Substantia nigra (tissue), 51 donors: ENCODE measurements at places on chromosomes 2 and 18.

DNA sequence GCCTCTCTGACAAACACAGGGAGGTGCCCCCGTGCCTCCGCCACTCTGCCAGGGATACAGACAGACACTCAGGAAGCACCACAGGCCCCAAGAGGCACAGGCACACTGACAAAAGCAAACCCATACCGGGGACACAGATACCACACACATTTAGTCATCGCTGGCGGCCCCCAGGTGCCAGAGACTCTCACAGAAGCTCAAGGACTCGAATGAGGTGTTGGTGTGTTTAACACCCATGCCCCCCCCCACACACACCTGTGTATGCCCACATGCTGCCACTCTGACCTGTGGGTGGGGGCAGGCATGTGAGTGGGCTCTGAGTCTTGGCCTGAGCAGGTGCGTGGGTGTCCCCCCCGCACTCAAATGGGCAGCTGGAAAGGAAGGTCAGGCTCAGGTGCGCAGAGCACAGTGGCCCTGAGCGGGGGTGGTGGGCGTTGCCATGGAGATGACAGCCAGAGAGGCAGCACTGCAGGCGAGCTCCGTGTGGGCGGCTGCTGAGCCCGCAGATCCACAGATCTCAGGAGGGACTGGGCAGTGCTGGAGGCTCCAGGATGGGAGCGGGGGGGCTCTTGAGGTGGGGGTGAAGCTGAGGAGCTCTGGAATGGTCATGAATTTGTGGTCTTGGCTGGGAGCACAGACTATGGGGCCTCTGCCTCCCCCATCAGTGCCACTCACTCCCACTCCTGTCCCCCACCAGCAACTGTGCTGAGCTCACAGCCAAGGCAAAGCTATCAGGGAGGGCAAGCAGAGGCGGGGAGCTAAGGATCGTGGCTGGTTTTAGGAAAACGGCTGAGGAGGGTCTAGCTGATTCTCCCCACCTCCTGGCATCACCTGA lies 73.9 kb upstream of the TAF1B start:
- DNase-seq: no peak

GRCh38 chr2:53755121-53755520 lies 12.5 kb upstream of the CHAC2 start:
- DNase-seq: no peak

DNA sequence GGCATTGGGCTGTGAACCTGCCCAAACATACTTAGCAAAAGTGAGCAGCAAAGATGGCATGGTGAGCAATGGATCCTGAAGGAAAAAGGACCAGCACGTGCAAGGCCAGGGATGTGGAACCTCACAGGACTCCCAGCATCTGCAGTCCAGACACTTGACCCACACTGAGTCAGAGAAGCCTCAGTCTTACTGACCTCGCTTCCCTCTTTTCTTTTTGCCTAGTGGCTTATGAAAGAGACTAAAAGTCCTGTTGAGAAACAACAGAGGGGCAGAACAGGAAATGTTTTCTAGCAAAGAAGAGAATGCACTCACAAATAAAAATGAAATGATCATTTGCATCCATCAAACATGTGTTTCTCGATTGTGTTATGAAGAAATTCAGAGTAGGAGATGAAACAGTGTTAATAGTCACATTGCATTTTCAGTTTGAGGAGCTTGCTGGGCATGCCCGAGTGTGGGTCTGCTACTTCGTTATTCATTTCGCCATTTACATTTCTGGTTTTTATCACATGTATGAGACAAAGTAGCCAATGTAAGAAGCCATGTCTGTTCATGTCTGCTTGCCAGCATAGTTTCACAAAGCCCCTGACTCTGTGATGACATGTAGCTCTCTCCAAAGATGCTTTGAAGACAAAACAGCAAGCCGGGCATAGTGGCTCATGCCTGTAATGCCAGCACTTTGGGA lies 118.4 kb downstream of the INO80D start:
- no peak for DNase-seq

- peak; percentile 68 for DNase-seq
These were observed 2.4 kb upstream of the LPIN1 start for GRCh38 chr2:11743846-11744553.

GRCh38 chr18:80143881-80144280 lies 34.8 kb downstream of the ADNP2 start:
- DNase-seq: no peak

- no peak for DNase-seq
These were observed 91.5 kb downstream of the TPGS2 start for GRCh38 chr18:36737316-36737715.

DNA sequence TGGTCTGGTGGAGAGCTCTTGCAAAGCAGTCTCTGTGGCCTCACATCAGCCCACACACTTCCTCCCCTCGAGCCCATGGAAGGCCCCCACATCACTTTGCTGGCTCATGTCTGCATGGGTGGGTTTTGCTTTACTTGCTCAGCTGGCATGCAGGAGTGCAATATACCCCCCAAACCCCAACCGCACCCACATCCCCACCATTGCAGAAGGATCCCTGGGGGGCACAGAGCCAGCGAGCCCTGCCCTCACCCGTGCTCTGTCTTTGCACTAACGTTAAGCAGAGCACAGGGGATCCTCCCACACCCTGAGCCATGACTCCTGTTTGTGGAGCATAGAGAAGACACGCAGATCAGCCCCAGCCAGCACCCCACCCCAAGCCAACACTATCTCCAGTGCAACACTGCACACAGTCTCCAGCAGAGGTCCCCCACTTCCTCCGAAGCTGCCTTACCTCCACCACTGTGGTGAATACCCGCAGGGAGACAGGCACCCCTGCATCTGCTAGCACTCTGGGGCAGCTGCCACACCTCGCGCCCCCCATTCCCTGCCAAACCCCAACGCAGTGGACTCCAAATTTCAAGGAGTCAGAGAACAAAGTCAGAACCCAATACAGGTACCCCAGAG lies 177.8 kb upstream of the RGPD4 start:
- no peak for DNase-seq

DNA sequence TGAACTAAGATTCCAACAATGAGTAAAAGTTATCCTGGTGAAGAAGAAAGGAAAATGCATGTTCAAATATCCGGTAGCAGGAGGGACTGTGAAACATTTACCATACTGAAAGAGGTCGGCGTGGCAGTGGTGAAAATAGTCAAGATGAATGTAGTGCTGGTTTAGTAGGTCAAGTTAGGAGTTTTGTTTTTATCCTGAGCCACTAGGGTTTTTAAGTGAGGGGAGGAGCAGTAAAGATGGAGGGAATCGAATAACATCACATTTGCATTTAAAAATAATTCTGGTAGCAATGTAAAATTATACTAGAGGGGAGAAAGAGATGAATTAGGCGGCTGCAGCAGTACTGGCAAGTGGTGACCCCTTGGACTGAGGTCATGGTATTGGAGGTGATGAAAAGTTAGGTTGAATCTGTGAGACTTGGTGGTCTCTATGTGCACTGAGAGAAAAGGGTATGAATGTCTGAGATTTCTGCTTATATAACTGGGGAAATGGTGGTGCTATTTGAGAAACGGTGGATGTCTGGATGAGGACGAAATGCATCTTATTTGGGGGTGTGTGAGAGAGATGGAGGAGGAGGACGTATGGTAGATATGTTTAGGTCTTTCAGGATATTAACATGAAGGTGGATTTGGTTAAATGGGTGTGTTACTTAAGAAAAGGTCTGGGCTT lies 5.9 kb downstream of the VAPA start:
- DNase-seq: no peak

- DNase-seq: no peak
These were observed 61.4 kb downstream of the CPS1 start for GRCh38 chr2:210617732-210618330.

DNA sequence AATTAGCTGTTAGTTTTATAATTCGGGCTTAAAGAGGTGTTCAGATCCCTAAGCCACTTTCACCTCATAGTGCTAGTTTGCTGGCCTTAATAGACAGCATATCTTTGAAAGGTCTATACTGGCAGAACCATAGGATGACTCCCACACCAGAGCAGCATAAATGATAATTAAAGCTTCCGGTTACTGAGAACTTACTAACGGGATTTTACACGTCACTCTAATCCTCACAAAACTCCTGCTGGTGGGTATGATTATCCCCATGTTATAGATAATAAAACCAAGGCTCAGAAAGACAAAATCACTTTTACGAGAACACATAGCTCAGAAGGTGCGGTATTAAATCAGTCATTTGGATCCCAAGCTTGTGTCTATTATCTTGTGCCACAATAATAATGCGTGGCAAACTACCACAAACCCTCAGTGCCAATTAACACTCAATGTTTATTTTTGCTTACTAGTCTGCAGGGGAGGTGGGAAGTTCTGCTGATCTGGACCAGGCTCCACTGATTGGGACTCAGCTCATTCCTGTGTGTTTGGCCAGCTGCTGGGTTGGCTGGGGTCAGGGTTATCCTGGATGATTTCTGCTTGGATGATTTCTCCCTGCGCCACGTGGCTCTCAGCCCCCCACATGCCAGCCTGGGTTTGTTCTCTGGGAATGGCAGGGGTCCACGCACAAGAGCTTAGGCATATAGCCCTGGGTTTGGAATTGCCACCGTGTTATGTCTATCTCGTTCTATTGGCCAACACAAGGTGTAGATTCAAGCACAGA lies 62.3 kb downstream of the TRIB2 start:
- DNase-seq: no peak

DNA sequence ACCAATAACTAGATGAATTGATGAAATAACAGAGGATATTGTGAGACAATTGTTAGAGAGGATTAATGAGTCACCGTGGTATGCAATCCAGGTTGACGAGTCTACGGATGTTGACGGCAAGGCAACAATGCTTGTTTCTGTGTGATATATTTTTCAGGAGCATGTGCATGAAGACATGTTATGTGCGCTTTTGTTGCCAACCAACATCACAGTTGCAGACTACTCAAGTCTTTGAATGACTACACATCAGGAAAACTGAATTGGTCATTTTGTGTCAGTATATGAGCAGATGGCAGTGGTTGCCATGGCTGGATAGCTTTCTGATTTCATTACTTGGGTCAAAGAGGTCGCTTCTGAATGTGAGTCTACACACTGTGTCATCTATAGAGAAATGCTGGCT lies 96.8 kb upstream of the CRACDL start:
- DNase-seq: no peak

GRCh38 chr2:187169864-187170263 lies 278.2 kb downstream of the CALCRL start:
- DNase-seq: no peak

GRCh38 chr2:46461709-46462171 lies 17.6 kb upstream of the TMEM247 start:
- no peak for DNase-seq

- no peak for DNase-seq
These were observed 6.2 kb upstream of the MGAT5 start for GRCh38 chr2:134247679-134248078.

- DNase-seq: no peak
These were observed 4.3 kb downstream of the VAPA start for GRCh38 chr18:9918016-9918680.

GRCh38 chr2:121644715-121645114 lies 4.5 kb downstream of the CLASP1 start:
- no peak for DNase-seq

DNA sequence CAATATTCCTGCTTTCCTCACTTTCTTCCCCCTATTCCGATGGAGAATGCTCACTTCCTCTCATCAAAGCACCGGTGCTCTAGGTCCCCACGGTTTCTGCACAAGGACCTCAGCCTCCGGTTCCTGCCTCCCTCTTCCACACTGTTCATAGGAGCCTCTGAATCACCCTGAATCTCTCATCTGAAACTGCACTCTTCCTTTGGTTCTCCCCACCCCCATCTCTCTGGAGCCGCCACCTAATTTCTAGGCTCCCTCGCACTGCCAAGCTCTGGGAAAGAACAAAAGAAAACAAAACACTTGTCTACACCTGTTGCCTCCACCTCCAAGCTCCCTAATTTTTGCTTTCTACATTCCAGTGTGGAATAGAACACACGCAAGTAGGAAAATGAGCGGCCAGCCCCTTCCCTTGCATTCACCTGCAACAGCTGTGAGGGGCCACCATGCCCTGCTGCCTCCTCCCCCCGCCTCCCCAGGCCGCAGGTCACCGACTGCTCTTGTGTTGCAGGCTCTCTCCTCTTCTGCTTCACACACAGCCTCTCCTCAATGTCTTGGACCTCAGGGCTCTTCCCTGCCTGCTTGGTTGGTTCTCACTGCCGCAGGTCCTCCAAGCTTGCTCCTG lies 9.6 kb downstream of the FBXO15 start:
- no peak for DNase-seq

GRCh38 chr2:220219371-220219770 lies 591.9 kb downstream of the SLC4A3 start:
- no peak for DNase-seq

- no peak for DNase-seq
These were observed 4.3 kb downstream of the AOX1 start for GRCh38 chr2:200590090-200590489.

- no peak for DNase-seq
These were observed 209.4 kb downstream of the ZEB2 start for GRCh38 chr2:144310484-144310883.

GRCh38 chr2:96683972-96684820 lies 41.6 kb downstream of the FER1L5 start:
- no peak for DNase-seq

- no peak for DNase-seq
These were observed 1312.2 kb upstream of the ACVR2A start for GRCh38 chr2:146532509-146533147.

GRCh38 chr18:27005589-27005988 lies 140.1 kb upstream of the AQP4 start:
- no peak for DNase-seq

DNA sequence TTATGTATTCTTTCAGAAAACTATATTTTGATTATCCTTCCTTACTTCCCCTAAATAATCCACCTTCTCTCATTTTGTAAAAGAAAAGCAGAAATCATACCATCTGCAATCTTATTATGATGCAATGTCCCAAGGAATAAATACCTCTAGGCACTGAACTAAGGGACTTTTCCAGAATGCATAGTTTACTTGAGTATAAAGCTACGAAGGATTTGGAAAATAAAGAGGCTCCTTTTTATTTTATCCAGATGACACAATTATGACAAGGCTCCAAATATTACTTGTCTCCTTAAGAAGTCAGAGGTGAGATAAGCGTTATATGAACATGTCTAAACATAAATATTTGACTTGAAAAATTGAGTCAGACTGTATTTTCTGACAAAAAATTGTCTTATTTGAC lies 72.1 kb downstream of the COL3A1 start:
- DNase-seq: no peak

- DNase-seq: no peak
These were observed 1277.0 kb upstream of the SLC39A10 start for GRCh38 chr2:194380011-194380410.

DNA sequence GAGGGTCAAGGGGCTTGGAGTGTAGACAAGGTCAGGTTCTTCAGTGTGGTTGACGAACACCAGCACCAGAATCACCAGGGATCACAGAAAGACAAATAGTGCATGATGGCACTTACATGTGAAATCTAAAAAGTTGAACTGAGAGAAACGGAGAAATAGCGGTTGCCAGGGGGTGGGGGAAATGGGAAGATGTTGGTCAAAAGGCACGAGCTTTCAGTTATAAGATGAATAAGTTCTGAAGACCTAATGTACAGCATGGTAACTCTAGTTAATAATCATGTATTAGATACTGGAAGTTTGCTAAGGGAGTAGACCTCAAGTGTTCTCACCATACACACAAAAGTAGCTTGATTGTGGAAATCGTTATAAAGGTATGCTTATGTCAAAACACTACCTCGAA lies 43.7 kb upstream of the DARS1 start:
- no peak for DNase-seq

- DNase-seq: no peak
These were observed 63.6 kb downstream of the CELF4 start for GRCh38 chr18:37502036-37502435.

GRCh38 chr2:64992990-64993389 lies 3.8 kb downstream of the SLC1A4 start:
- DNase-seq: no peak
